Eye (tissue), 1 donor: ENCODE measurements at places on chromosomes 2 and 18.
A peak's percentile ranks its signal among the peaks of the same experiment; 100 is the strongest.

- no peak for DNase-seq
Measured at GRCh38 chr2:200403814-200404213, 97.3 kb downstream of the SPATS2L start.

GRCh38 chr2:49309461-49309860 lies 155.1 kb upstream of the FSHR start:
- no peak for DNase-seq

GRCh38 chr2:23478087-23478932 lies 93.3 kb downstream of the KLHL29 start:
- no peak for DNase-seq

- no peak for DNase-seq
Measured at GRCh38 chr18:24326211-24326610, 71.4 kb downstream of the OSBPL1A start.

- no peak for DNase-seq
Measured at GRCh38 chr2:50591642-50592041, 440.3 kb downstream of the NRXN1 start.

GRCh38 chr2:28507796-28508764 lies 12.2 kb downstream of the PLB1 start:
- DNase-seq: no peak

- no peak for DNase-seq
Measured at GRCh38 chr18:66196805-66197204, 407.1 kb downstream of the CDH19 start.

- DNase-seq: no peak
Measured at GRCh38 chr2:97950329-97951154, 45.2 kb downstream of the TMEM131 start.

DNA sequence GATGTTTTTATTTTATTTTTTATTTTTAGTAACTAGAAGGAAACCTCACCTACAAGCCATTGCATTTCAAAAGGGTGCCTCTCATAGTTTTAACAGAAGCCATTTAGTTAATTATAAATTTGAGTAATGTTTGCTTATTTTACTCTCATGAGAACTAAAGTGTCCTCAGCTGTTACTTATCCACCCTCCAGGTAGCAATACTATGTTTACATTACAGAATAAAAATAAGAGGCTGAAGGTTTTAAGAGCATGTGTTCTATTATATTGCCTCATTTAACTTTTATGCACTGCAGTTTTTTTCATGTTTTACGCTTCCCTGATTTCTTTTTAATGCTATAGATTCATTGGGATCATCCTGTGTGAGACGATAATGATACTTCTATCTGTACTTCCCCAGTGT lies 235.5 kb downstream of the THSD7B start:
- DNase-seq: no peak

- no peak for DNase-seq
Measured at GRCh38 chr2:182078988-182079602, 93.4 kb downstream of the PPP1R1C start.

DNA sequence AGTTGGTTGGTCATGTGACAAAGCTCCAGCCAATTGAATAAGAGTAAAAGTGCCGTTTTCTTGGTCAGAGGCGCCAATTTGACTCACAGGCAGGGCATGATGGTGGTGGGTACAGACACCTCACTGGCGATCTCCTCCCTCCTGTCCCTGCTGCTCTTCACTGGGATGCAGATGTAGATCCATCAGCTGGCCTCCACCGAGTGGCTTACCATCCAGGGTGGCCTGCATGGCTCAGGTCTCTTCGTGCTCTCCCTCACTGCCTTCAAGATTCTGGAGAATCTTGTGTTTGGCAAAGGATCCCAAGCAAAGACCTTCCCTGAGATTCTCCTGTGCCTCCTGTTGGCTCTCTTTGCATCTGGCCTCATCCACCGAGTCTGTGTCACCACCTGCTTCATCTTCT lies 12.9 kb downstream of the SIX2 start:
- no peak for DNase-seq

GRCh38 chr18:3704556-3705344 lies 254.8 kb downstream of the TGIF1 start:
- DNase-seq: no peak

DNA sequence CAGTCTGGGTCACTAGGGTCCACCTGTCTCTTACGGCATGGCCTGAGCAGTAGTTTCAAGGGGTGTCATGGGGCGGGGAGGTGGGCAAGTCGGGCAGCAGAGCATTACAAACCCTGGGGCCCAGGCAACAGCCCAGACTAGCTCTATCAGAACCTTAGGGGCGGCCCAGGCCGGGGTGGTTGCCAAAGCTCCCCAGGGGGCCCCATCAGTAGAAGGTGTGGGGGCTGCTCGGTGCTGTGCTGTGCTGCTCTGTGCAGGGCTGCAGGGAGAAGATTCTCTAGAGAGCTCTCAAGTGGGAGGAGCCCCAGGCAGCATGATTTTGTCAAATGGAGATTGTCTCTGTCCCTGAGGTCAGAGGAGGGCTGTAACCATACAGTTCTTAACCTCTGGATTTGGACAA lies 36.4 kb upstream of the SLC14A1 start:
- DNase-seq: no peak

GRCh38 chr2:98501876-98502275 lies 57.2 kb downstream of the INPP4A start:
- DNase-seq: no peak

- no peak for DNase-seq
Measured at GRCh38 chr2:202612145-202612544, 22.6 kb upstream of the FAM117B start.

DNA sequence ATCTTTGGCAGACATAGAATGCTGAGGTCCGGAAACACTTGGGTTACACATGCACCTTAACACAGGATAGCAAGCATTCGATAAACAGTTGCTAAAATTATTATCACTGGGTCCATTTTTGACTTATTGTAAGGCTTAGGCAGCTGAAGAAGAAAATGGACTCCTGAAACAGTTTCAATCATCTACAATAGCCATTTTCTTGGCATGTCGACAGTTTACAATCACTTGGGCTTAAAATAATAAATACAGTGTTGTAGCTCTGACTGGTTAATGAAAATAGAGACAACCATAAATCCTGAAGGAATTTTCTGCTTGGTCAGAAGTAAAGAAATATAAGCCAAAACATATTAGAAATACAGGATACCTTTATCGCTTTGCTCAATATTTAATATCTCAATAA lies 169.2 kb downstream of the XIRP2 start:
- no peak for DNase-seq

DNA sequence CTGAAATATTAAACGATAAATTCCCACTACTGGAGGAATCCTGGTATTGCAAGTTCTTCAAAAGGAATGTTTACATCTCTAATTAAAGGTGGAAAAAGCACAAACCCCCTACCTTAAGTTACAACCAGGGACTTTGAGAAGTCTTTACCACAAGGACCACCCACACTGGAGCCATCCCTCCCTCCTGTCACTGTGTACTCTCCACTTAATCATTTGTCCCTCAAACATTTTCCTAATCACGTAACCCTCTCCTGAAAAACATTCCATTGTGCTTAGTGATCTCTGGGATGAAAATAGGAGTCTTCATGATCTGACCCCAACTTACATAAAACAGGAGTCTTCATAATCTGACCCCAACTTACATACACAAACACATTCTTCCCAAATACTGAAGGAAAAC lies 85.7 kb downstream of the SUCLG1 start:
- DNase-seq: no peak

- no peak for DNase-seq
Measured at GRCh38 chr18:45373286-45373880, 241.9 kb upstream of the SLC14A2 start.

GRCh38 chr18:47830772-47831171 lies 99.7 kb downstream of the SMAD2 start:
- no peak for DNase-seq

DNA sequence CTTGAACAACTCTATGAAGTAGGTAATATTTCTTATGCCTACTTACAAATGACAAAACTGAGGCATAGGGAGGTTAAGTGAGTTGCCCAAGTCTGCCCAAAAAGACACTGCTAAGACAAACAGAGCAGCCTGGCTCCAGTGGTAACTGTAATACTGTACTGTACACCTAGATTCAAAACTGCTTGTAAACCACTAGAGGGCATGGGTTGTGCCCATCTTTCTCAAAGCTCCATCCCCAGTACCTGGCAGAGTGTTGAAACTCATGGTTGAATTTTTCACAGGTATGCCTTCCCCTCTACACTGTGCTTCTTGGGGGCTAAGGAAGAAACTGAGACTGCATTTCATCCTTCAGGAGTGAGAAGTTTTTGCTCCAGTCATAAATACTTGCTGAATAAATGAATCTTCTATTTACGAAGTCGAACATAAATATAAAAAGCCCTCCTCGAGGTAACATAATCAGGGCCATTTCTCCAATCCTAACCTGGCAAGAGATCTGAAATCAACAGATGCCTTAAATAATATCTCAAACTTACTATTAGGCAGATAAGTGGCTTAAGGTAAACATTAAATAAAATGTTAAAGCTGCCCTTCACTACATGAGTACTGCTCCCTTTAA lies 2.0 kb downstream of the PPP4R1 start:
- peak; percentile 68 for DNase-seq

DNA sequence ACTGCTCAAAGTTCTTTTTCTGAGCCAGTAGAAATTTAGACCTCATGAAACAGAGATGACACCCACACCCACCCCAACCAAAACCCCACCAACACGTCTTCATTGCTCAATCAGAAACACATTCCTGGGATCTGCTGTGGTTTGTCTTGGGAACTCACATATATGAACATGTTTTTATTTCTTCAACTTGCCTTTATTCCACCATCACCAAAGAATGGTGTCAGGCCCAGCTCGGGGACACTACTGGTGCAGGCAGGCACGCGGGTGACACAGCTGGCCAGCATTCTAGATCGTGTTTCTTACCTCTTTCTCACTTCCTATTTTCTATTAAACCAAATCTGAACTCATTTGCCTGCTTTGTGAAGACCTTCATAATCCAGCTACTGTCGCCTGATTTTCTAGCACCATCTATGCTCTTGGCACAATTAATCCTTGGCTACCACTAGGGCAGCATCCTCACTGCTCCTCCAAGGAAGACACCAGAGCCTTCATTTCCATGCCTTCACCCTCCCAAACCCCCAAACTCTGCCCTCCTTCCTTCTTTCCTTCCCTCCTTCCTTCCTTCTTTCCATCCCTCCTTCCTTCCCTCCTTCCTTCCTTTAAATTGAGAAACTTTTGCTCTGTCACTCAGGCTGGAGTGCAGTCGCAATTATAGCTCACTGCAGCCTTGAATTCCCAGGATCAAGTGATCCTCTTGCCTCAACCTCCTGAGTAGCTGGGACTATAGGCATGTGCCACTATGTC lies 157.1 kb downstream of the BCL2 start:
- no peak for DNase-seq

GRCh38 chr2:235432741-235433520 lies 60.9 kb upstream of the AGAP1 start:
- no peak for DNase-seq

GRCh38 chr2:100720445-100720844 lies 99.5 kb upstream of the NPAS2 start:
- no peak for DNase-seq

GRCh38 chr2:197075281-197075680 lies 148.8 kb upstream of the PGAP1 start:
- DNase-seq: peak; percentile 59

- peak; percentile 84 for DNase-seq
Measured at GRCh38 chr18:8480506-8481328, 128.5 kb upstream of the RAB12 start.

DNA sequence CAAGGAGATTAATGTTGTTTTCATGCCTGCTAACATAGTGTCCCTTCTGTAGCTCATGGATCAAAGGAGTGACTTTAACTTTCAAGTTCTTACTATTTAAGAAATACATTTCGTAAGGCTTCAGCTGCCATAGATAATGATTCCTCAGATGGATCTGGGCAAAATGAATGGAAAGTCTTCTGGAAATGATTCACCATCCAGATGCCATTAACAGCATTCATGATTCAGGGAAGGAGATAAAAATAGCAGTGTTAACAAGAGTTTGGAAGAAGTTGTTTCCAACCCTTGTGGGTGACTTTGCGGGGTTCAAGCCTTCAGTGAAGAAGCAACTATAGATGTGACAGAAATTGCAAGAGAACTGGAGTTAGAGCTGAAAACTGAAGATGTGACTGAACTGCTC lies 17.0 kb downstream of the VRK2 start:
- no peak for DNase-seq

DNA sequence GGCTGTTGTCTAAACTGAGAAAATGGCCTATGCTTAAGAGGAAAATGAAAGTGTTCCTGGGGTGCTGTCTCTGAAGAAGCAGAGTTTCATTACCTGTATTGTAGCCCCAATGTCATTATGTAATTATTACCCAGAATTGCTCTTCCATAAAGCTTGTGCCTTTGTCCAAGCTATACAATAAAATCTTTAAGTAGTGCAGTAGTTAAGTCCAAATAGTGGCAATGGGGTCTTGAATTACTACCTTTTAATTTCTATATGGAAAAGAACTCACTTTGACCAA lies 13.8 kb upstream of the ALLC start:
- no peak for DNase-seq

DNA sequence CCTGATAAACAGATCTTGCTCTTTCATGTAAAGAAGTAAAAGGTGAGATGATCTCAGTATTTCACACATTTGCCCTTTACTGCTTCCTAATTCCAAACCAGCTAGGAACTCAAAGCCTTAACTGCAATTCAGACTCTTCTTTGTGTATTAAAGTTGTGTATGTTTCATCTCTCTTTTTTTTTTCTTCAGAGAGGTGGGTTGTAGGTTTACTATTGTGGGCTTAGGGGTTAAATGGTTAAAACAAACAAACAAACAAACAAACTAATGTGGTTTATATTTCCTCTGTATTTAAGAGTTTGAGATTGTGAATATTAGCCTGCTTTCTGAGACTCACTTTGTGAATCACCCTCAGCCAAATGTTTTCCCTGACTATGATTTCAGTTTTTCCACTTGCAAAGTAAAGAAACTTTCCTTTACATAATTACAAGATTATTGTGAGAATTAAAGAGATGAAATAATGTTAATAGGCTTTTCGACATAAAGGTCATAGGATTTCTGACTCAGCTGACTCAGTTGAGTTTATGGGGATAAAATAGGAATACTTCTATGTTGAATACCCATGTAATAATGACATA lies 2.8 kb downstream of the GULP1 start:
- peak; percentile 72 for DNase-seq

- no peak for DNase-seq
Measured at GRCh38 chr2:241550616-241551580, 7.6 kb upstream of the BOK start.

DNA sequence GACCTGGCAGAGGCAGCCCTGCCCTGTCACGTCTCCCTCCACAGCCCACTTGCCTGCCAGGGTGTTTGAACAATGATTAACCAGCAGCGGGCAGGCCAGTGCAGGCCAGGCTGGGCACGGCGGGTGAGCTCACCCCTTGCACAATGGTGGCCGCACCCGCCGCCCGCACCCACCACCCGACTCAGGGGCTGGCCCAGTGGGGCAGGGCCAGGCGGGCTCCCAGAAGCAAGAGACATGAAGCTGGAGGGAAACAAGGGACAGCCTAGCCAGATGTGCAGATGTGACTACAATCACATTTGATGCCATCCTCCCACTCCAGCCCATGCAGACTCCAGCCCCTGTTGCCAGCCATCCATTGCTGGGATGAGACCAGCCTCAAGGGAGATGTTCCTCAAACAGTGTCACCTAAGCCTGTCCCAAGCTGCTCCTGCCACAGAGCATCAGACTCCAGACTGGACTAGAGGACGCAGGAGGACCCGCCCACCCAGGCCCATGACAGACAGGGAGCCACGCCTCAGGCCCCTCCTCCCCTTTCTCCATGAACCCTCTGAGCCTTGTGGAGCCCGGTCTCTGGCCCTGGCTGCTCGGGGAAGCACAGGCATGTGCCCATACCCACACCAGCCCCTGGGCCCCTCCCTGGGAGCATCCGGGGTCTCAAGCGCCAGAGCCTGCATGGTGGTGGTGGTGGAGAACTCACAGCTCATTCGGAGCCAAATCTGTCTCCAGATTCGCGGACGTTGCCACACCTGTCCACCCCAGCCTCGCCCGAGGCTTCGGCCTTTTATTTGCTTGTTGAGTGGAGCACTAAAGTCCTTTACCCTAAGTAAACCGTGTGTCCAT lies 45.0 kb downstream of the SDC1 start:
- no peak for DNase-seq
